ENCODE measurements at places on chromosomes 1 and 21. TPM values are rescaled to one million over a fixed set of nuclear protein-coding genes. Genes with fewer than 3 reads are reported as not detected.

The CD160 gene
- total RNA-seq, result not detected

The RALGPS2 gene
- 4.0 TPM for total RNA-seq

The ADAM30 gene
- not detected for total RNA-seq

The NBPF26 gene
- 24.9 TPM for total RNA-seq

The C1orf94 gene
- total RNA-seq, result not detected

The TNNT2 gene
- not detected for total RNA-seq

The LRRC53 gene
- total RNA-seq, result not detected

The IL20 gene
- total RNA-seq, result not detected

The PRAMEF15 gene
- total RNA-seq, result not detected

The AMY1A gene
- not detected for total RNA-seq

The OR2T35 gene
- not detected for total RNA-seq

The S100A7A gene
- total RNA-seq, result not detected

The OR10T2 gene
- total RNA-seq, result not detected

The S100A12 gene
- not detected for total RNA-seq

The SIKE1 gene
- 60.2 TPM for total RNA-seq

The CYYR1 gene
- not detected for total RNA-seq

The NME7 gene
- 8.5 TPM for total RNA-seq

The FLAD1 gene
- 27.2 TPM for total RNA-seq

The VAMP4 gene
- total RNA-seq, result 10.9 TPM

The CREG1 gene
- total RNA-seq, result 9.6 TPM

The FOXO6 gene
- not detected for total RNA-seq

The DNM3 gene
- 0.96 TPM for total RNA-seq

The TRMT1L gene
- 28.7 TPM for total RNA-seq

The SPRR1A gene
- not detected for total RNA-seq

The TM2D1 gene
- total RNA-seq, result 28.2 TPM

The GCSAML gene
- not detected for total RNA-seq

The C4BPA gene
- total RNA-seq, result not detected

The RAD54L gene
- 88.0 TPM for total RNA-seq

The SH2D1B gene
- not detected for total RNA-seq

The CELA3A gene
- total RNA-seq, result not detected

The C1orf146 gene
- not detected for total RNA-seq

The RHD gene
- total RNA-seq, result not detected

The S100A14 gene
- not detected for total RNA-seq

The NT5C1A gene
- not detected for total RNA-seq

The NBPF6 gene
- not detected for total RNA-seq

The HTR1D gene
- not detected for total RNA-seq

The PSEN2 gene
- total RNA-seq, result 0.64 TPM

The SYT2 gene
- total RNA-seq, result not detected
